ENCODE measurements at places on chromosomes 6 and 20.

- DNase-seq: no peak
Measured at GRCh38 chr20:52004018-52004417, 187.6 kb downstream of the ZFP64 start.

- DNase-seq: peak; percentile 21
Measured at GRCh38 chr6:145836170-145836569, 21.6 kb upstream of the FBXO30 start.

DNA sequence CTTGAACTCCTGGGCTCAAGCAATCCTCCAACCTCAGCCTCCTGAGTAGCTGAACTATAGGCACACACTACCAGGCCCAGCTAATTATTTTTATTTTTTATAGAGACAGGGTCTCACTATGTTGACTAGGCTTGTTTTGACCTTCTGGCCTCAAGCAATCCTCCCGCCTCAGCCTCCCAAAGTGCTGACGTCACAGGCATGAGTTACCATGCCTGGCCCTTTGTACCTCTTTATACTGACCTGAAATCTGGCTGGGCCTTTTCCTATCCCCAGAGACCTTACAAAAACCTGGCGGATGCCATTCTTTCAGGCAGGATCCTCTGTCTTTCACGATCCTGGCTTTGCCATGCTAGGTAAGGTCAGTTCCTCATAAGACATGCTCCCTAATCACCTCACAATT, 11.5 kb downstream of the WFDC3 start:
- DNase-seq: no peak

- DNase-seq: peak; percentile 35
Measured at GRCh38 chr6:26158581-26159356, 71.5 kb downstream of the HFE start.

GRCh38 chr6:20870493-20870892, 336.2 kb downstream of the CDKAL1 start:
- DNase-seq: no peak

- DNase-seq: no peak
Measured at GRCh38 chr6:29591677-29592076, 6.8 kb downstream of the OR2H2 start.

- peak; percentile 91 for DNase-seq
Measured at GRCh38 chr20:33667676-33668465, 1.1 kb downstream of the ACTL10 start.

- DNase-seq: no peak
Measured at GRCh38 chr6:18861204-18861603, 474.1 kb downstream of the RNF144B start.

GRCh38 chr6:93193868-93194267, 225.5 kb downstream of the EPHA7 start:
- no peak for DNase-seq

DNA sequence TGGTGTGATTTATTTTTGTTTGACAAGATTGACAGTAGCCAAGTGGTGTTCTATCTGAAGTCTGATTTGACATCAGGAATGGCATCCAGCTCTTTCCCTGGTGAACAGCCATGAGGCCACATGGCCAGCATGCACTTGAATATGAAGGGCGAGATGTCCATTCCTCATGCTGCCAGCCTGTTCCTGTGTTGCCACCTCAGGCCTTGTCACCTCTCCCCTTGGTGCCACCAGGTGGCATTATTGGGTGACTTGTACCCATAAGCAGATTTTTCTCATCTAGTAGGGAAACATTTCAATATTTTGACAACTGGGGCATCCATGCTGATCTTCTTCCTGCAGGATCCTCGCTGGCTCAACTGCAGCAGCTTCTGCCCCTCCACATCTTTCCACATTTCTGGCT, 199.1 kb downstream of the ERMARD start:
- no peak for DNase-seq

- DNase-seq: no peak
Measured at GRCh38 chr20:50339466-50339901, 148.9 kb downstream of the CEBPB start.

- DNase-seq: peak; percentile 46
Measured at GRCh38 chr6:20946022-20946421, 411.8 kb downstream of the CDKAL1 start.

- peak; percentile 71 for DNase-seq
Measured at GRCh38 chr6:27866357-27867050, 45.7 kb downstream of the OR2B2 start.
